ENCODE measurements at places on chromosomes 2 and 18.

DNA sequence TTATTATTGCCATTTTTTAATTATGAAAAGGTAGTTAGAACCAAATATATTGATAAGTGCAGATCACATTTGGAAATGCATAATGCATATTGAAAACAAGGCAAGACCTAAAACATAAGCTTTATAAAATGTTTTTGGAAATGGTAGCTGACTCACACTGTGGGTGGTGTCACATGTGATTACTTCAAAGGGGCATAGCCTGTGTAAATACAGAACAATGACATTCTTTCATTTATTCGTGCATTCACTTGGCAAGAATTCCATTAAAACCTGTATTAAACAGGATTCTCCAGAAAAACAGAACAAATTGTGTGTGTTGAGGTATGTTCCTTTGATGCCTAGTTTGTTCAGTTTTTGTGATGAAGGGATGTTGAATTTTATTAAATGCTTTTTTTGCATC, 427.3 kb upstream of the ST6GAL2 start:
- no peak for DNase-seq

DNA sequence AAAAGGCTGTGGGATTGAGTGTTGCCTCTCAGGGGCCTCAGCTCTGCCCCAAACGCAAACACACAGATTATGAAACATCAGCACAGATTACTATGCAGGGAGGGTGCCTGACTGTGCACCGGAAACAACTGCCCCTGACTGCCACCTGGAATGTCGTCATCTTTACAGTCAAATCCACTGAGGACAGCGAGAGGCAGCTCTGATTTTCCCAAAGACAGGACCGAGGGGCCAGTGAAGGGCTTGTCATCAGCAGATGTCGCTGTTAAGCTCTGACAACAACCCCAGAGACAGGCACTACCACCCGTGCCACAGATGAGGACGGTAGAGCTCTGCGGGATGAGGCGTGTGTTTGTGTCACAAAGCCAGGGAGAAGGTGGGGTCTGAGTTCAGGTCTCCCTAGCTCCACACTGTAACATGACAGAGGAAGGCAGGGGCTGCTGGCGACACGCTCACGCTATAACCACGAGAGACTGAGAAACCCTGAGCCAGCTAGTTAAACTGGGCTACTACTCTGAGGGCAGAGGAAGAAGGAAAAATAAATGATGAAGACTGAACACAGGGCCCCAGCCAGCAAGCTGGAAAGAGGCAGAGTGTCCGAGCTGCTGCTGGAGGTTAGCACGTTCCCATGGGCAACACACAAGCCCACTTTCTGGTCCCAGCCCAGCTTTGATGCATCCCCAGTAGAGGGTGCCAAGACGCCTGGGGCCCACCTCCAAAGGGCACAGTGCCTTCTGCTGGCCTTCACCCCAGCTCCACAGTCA, 47.0 kb downstream of the PARD6G start:
- peak; percentile 25 for DNase-seq

DNA sequence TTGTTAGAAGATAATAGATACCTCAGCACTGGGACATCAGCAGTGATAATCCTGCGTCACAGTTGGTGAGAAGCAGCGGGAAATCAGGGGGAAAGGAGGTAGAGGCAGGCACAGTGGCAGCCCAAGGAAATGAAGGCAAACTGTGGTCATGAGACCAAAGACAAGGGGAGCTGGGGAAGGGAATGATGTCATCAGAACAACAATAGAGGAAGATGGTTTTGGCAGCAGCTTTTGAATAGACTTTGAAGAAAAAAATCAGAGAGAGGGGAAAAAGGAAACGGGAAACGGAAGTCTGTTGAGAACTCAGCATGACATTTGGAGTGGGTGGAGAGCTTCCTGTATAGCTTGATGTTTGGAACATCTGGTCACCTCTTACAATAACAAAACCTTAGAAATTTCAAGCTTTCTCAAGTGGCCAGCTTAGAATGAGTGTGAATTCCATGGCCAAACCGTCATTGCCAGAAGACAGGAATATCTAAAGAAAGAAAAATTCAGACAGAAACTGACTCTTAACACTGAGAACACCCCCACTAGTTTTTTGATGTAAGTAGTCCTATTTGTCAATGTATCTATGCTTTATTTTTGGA, 18.4 kb upstream of the YES1 start:
- DNase-seq = peak; percentile 34

DNA sequence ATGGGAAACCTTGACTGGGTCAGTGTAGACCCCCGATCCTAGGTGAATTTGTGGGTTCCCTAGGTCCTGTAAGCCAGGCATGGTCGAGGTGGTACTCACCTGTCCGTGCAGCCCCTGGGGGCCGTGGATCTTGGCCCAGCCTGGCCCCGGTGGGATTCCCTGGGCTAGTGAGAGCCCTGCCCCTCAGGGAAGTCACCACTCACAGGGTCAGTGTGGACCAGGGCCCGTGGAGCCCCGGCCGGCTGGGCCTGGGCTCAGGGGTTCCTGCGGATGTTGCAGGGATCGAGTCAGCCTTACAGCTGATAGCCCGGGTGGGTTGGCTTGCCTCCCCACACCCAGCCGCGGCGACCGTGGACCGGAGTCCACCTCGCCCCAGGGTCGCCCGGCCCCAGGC, 528 bp downstream of the ATG9A start:
- no peak for DNase-seq

DNA sequence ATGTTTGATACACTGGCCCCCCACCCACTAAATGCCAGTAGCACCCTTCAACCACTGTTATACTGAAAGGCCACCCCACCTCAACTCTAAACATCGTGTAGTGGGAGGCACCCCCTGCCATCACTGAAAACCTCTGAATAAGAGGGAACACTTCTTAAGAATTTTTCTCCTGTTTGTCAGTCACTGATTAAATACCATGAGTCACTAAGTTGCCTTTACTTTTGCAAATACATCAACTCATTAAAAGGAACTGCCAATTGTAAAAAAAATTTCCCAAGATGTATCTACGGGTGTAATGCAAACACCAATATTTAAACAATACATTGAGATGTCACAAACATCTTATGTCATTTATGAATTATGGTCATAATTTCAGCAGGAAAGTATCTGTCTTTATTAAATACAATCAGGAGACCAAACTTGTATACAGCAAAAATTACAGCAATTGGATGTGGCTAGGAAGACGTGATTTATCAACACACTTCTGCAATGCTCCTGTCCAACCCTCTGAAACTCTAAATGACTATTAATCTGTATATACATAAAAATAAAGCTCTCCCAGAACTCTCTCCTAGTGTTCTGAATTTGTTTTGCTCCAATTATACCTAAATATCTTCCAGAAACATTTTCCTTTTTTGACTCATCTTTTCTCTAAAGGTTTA, 144.1 kb upstream of the STK17B start:
- no peak for DNase-seq

DNA sequence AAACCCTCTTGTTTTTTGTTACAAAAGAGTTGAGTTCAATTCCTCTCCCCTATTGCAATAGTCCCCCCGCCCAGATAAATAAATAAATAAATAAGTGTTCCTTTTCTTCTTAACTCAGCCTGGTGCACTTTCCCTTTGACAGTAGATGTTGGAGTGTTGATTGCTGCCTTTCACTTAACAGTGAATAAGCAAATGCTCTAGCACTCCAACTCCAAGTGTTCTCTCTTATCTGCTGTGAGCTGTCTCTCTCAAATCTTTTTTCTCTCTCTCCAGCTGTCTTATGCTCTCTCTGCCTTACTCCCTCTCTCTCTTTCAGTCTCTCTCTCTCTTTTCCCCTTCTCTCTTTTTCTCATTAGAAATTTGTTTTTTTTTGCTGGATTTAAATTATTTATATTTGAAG, 216.7 kb downstream of the TMX3 start:
- DNase-seq = no peak

Data from fibroblast of villous mesenchyme (primary cell).